ENCODE measurements at places on chromosomes 5 and 9.

DNA sequence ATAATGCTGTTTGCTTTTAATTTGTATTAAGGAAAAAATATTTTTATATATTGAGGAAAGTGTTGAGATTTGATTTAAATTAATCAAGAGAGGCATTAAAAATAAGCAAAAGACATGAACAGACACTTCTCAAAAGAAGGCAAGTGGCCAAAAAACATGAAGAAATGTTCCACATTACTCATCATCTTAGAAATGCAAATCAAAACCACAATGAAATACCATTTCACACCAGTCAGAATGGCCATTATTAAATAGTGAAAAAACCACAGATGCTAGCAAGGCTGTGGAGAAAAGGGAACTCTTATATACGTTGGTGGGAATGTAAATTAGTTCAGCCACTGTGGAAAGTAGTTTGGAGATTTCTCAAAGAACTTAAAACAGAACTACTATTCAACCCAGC lies 45.9 kb downstream of the RANBP17 start:
- DNase-seq: no peak

GRCh38 chr5:75037106-75037505 lies 15.3 kb downstream of the GCNT4 start:
- no peak for DNase-seq

- no peak for DNase-seq
Measured at GRCh38 chr9:104071589-104071988, 22.5 kb upstream of the SMC2 start.

DNA sequence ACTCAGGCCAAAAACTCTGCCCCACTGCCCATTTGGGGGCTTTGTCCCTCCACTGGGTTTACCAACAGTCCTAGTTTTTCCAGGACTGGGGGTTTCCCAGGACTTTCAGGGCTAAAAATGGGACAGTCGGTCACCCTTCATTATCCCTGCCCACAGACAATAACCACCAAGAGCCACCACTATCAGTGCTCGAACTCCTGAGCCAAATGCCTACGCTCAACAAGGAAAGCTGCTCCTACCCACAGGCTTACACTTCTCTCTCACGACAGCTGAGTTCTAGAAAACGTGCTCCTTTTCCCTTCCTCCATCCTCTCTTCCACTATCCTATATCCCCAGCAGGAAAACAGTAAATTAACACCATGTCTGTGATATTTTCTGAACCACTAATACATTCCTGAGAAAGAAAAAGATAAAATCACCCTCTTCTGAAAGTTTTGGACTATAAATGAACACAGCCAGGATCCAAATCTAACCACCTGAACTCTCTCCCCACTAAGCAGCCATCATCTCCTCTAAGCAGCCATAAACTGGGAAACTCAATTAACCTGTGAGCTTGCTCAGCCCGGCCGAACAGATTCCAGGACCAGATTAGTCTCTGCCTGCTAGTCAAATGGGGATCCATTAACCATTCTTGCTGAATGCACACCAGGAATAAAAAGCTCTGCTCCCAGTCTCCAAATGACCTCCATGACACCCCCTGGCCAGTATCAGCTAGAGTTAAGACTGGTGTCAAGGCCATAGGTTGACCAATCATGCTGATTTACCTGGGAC lies 41.8 kb downstream of the KLHL3 start:
- no peak for DNase-seq

DNA sequence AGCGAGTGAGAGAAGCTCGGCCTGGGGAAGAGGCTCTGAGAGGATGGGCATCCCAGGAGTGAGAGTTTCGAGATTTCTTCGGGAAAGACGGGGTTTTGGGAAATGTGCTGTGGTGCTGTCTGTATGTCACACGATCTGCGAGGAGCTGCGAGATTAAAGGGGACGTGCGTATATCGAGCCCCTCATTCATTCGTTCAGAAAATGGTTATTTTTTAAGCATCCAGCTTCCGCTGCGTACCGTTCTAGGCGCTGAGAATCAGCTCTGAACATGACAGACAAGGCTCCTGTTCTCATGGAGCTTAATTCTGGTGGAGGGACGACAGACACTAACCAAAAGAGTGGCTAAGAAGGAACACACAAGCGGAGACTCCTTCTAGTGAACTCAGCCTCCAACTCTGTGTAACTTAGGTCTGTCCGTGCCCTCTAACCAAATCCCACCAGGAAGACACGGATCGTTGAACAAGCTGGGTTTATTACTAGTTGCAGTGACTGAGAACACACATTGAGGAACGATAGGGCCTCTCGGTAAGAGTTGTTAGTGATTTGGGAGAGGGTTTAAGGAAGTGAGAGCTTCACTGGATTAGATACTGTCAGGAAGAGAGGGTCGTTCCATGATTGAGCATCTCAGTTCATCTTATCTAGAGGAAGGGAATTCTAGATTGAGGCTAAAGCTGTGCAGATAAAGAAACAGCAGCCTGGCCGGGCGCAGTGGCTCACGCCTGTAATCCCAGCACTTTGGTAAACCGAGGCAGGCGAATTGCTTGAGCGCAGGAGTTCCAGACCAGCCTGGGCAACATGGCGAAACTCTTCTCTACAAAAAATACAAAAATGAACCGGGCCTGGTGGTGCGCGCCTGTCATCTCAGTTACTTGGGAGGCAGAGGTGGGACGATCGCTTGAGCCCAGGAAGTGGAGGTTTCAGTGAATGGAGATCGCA lies 1.0 kb upstream of the FBXW11 start:
- no peak for DNase-seq

DNA sequence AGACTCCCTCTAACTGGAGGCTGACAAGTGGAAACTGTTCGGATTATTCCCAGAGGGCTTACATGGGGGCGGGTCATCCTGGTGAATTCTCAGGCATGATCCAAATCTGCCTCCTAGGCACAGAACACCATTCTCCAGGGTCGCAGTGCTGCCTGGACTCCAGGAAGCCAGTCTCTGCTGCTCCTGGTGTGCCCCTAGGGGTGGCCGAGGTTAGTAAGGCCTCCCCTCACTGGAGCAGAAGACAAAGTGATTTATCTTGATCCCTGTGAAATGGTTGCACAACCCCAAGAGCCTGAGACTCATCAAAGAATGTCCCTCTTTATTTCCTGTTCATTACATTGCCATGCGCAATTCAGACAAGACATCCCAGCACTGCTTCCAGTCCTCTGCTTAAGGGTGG lies 17.1 kb downstream of the ADGRV1 start:
- no peak for DNase-seq

DNA sequence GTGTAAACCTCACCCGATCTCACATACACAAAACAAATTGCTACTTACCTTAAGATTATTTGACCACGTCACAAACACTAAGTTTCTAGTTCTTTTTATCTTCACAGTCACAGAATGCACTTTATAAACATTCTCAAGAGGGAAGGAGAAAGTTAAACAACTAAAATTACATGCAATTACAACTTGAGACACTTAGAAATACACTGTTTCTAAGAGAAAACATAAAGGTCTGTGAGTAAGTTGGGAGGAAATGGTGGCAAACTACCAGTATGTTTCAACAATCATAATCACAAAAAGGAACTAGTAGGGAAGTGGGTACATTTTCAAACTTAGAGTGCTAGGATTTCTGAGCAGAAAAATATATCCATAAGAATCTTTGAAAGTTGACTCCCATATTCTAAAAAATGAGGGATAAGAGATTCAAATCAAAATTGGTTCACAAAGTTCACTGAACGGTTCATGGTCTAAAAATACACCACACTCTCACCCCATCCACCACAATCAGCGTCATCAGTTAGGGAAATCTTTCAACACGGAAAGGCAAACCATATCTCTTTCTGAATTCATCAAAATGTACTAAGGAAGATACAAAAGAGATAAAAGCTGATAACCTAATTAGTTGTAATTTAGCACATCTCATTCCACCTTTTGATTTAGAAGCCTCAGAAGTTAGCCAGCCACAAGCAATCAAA lies 182.6 kb downstream of the BNC2 start:
- DNase-seq: no peak

Measured in activated gamma-delta T cell treated with anti-CD3 and anti-CD28 coated beads, Interleukin-2, amount 50 U/mL, for 16 hours (primary cell).